ENCODE measurements at places on chromosomes 16 and 17. TPM values are rescaled to one million over a fixed set of nuclear protein-coding genes. Genes with fewer than 3 reads are reported as not detected.

Gene TNS4
- not detected for polyA plus RNA-seq

Gene TMEM88
- polyA plus RNA-seq = not detected

Gene CDRT4
- polyA plus RNA-seq = 1.5 TPM

Gene RNF112
- not detected for polyA plus RNA-seq

Gene CLEC19A
- not detected for polyA plus RNA-seq

Gene EFNB3
- polyA plus RNA-seq = not detected

Gene APOH
- polyA plus RNA-seq = not detected

Gene KCNJ2
- not detected for polyA plus RNA-seq

Gene KRT25
- not detected for polyA plus RNA-seq

Gene TAT
- not detected for polyA plus RNA-seq

Gene PRSS22
- not detected for polyA plus RNA-seq

Gene ASGR1
- 0.23 TPM for polyA plus RNA-seq

Gene PLLP
- 6.3 TPM for polyA plus RNA-seq

Gene AGRP
- not detected for polyA plus RNA-seq

Gene UBTF
- polyA plus RNA-seq = 73.3 TPM

Gene TPSG1
- not detected for polyA plus RNA-seq

Gene DHRS13
- polyA plus RNA-seq = 19.4 TPM

Gene ITFG1
- 18.3 TPM for polyA plus RNA-seq

Gene IL34
- not detected for polyA plus RNA-seq

Gene HBA2
- polyA plus RNA-seq = 0.89 TPM

Gene HSD17B2
- polyA plus RNA-seq = not detected

Gene PNMT
- 0.43 TPM for polyA plus RNA-seq

Gene VASN
- polyA plus RNA-seq = not detected

Gene RGS9
- not detected for polyA plus RNA-seq

Gene SCN4A
- polyA plus RNA-seq = not detected

Gene HBQ1
- polyA plus RNA-seq = not detected

Gene HSD11B2
- not detected for polyA plus RNA-seq

Gene SLX1B
- polyA plus RNA-seq = 9.4 TPM

Gene DLX4
- not detected for polyA plus RNA-seq

Gene DHRS7C
- not detected for polyA plus RNA-seq

Gene RHBDF1
- polyA plus RNA-seq = not detected

Gene TRPV3
- not detected for polyA plus RNA-seq
